Stimulated activated naive CD8-positive, alpha-beta T cell treated with anti-CD3 and anti-CD28 coated beads, Interleukin-15, Interleukin-2, amounts not matched to agents 100 U/mL and 50 U/mL, for 24 hours (primary cell): ENCODE measurements at places on chromosomes 3 and 15.

DNA sequence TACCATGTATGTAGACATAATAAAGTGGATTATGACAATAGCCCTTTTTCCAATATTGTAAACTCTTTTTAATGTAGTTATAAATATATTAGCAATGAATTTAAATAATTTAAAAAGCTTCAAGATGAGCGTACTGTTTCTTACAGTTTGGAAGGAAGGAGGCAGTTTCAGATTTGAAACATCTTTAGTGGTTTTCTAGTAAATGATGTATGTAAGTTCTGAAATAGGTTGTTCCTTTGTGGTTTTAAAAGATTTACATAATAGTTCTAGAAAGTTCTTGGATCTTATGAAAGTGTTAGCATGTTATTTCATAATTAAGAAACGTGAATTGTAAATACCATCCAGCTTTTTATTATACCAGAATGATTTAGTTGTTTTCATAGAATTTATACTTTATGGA, 16.0 kb downstream of the DNAJC19 start:
- DNase-seq, result no peak

DNA sequence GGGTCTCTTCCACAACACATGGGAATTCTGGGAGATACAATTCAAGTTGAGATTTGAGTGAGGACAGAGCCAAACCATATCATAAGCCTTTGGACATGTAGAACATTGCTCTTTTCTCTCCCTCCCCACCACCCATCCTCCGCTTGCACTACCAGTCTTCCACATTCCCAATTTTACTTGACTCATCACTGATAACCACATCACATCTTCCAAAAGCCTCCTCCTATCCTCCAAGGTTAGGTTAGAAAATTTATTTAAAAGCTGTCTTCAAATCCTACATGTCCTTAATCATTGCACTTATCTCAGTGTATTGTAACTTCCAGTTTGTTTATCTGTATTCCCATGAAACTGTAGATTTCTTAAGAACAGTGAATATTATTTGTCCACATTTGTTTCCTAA, 10.4 kb downstream of the ZBED2 start:
- DNase-seq, result no peak

GRCh38 chr3:83226751-83227150, 1465.3 kb upstream of the GBE1 start:
- no peak for DNase-seq

GRCh38 chr15:75233504-75234190, 24.5 kb upstream of the GOLGA6C start:
- DNase-seq, result no peak

- DNase-seq, result no peak
Measured at GRCh38 chr15:76105911-76106310, 46.1 kb downstream of the TMEM266 start.

DNA sequence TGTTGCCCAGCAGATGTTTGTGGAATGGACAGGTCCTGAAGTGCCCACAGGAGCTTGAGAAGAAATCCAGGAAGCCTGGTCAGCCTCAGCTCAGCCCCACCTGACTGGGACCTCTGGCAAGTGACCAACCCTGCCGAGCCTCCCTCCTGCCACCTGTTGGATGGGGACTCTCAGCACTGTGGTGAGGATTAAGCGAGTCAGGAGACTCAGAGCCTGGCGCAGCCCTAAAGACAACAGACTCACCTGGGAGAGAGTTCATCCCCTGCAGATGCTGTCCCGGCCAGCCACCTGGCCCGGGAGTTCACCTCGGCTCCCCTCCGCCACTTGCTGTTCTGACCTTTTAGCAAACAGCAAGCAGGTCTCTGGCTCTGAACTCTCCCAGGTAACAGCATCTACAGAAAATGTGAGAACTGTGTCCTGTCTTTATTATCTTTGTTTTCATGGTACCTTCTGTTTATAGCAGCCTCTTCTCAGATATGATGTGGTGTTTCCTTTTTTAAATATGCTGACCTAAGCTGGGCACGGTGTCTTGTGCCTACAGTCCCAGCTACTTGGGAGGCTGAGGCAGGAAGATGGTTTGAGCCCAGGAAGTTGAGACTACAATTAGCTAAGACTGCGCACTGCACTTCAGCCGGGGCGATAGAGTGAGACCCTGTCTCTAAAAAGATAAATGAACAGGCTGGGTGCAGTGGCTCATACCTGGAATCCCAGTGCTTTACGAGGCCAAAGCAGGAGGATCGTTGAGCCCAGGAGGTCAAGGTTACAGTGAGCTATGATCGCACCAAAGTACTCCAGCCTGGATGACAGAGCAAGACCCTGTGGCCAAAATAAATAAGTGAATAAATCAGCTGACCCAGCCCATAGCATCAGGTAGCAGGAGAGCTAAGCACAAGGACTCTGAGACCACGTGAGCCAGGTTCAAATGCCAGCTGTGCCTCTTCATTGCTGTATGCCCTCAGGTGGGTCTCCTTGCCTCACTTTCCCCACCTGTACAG, 32.4 kb upstream of the SLC6A6 start:
- no peak for DNase-seq

- no peak for DNase-seq
Measured at GRCh38 chr3:129673012-129673411, 66.5 kb upstream of the PLXND1 start.

DNA sequence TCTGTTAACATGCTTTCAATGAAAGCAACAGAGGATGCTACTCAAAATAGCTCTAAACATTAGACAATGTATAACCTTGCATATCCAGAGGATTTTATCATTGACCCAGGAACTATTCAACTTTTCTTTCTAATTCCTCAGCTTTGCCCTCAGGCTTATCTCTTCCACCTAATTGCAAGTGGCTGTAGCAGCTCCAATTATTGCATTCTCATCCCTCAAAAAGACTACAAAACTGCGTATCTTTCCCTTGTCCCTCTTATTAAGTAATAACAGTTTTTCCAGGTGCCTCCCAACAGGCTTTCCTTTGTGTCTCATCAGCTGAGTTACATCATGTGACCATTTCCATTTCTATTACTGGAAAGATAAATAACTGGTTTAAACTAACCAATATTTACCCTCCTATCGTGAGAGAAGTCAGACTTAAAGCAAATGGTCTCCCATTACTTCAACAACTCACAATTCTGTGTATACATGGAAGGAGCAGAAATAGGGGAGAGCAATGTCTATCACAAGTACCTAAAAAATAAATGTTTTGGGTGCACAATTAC, 78.0 kb upstream of the MBNL1 start:
- DNase-seq, result no peak

DNA sequence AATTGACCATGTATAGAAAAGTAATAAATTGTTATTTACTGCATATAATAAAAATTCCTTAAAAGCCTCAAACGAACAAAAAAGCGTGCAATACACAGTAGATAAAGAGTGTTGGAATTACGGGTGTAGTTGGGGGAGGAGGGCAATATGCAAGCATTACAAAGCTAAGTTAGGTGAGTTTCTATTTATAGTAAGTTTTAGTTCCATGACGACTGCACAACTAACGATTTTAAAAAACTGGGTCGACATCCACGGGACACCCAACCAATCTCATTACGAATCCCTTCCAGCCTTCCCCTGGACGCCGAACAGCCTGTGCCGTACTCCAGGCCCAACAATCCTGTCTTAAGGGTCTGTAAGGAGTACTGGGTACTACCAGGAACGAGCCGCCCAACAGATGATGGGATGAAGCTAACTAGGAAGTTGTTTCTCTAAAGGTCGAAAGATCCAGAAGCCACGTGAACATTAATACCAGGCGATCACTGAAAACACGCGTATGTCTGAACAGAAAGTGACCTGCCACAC, 677 bp downstream of the POLQ start:
- no peak for DNase-seq

- no peak for DNase-seq
Measured at GRCh38 chr15:35477312-35478262, 68.4 kb downstream of the DPH6 start.

DNA sequence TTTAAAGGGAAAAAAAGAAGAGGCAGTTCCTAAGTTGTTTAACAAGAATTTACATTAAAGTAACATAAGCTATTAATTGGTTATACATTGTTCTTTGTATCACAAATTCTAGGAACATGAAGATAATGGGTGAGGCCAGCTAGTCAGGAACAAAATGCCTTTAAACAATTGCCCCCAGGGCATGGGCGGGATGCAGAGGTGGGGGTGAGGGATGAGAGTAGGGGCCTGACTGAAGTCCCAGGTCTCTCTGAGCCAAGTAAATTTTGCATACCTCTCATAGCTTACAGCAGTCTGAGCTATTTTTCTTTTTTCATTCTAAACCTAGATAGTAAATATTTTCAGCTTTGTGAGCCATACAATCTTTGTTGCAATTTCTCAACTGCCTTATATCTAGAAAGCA, 77.8 kb upstream of the RNU6-1 start:
- DNase-seq, result no peak

GRCh38 chr3:195411836-195412235, 31.0 kb downstream of the ACAP2 start:
- DNase-seq, result no peak

DNA sequence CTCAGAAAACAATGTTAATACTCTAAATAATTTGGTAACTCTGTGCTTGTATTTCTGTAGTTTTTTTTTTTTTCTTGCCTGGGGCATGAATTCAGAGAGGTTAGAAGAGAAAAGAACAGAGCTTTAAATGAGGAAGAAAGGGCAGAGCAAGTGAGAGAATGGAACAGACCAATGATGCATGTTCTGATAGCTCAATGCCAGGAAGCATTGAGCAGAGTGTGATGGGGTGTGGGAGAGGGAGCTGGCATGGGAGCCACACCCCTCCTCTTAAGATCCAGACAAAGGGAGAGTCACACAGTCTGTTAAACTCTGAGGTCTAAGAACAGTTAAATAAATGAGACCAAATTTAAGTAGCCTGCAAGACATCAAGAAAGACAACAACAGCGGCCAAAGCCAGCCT, 538.6 kb downstream of the TUSC7 start:
- no peak for DNase-seq

- DNase-seq, result no peak
Measured at GRCh38 chr15:71792521-71792920, 17.8 kb upstream of the NR2E3 start.

DNA sequence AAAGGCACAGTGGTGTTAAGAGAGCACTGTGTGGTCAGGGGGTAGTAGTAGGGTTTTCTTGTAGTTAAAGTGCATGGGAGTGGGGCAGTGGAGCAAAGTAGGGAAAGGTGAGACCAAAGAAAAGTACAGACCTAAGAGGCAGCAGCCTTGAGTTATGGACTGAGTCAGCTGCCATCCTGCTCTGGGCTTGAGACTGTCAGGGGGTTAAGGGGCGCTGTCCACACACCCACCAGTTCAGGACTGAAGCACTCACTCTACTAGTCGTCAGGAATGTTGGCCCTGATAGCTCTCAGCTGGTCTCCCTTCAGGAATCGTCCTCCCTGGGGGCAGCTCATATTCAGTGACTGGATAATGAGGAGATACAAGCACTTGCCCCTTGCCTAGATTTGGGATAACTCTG, 7.9 kb downstream of the CCR4 start:
- DNase-seq, result peak; percentile 24

DNA sequence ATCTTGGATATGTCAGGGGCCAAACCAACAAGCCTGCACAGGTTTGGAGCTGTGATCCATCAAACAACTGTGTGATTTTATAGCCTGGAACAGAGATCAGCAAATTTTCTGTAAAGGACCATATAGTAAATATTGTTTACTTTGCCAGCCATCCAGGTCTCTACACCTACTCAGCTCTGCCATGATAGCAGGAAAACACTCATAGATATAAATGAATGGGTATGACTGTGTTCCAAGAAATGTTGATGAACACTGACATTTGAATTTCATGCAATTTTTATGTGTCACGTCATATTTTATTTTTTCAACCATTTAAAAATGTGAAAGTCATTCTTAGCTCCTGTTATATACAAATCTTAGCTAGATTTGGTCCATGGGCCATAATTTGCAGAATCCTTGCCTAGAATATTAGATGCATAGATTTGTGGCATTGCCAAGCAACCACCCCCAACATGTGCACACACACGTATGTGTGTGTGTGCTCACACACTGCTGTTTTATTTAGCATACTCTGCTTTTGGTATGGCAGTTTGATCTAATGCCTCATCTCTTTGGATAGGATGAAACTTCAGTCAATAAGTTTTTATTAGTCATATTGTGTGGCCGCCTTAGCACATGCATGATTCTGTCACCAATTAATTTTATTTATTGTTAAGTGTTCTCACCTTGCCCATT, 6.4 kb downstream of the ATXN7 start:
- DNase-seq, result no peak

GRCh38 chr3:112000966-112001365, 2.2 kb downstream of the TAGLN3 start:
- DNase-seq, result no peak

- DNase-seq, result no peak
Measured at GRCh38 chr15:29939404-29939803, 117.1 kb upstream of the TJP1 start.

GRCh38 chr3:104939196-104939595, 427.5 kb upstream of the ALCAM start:
- no peak for DNase-seq

DNA sequence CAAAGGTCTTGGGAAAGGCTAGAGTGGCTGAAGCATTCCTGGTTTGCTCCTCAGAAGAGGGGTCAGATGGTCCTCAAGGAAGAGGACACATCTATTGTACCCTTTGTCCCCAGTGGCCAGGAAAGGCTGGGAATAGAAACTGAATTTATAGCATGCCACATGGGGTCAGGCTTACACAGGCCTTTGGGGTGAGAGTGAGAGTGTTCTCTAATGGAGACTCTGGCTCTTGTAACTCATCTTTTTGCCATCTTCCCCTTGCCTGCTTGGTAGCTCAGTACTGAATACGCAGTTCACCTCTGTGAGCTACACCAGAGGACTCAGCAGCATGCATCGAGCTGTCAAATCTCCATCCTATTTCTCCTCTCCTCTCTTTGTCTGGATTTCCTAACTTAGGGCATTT, 87.5 kb downstream of the ATP2B2 start:
- DNase-seq, result no peak

DNA sequence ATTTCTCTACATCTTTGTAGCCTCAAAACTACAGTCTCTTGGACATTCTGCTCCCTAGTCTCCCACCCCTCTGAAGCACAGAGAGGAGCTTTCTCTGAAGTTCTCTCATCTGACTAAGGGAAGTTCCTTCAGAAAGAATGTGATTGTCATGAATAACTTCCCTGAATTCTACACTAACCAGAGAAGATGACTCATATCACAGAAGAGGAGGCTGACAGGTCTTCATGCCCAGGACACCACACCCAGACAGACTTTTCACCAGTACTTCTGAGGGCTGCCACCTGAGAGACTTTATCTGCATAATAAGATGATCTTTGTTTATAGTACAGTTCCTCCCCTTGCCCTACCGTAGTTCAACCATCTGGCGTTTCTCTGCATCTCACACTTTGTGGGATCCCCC, 52.8 kb downstream of the CDIN1 start:
- DNase-seq, result no peak

DNA sequence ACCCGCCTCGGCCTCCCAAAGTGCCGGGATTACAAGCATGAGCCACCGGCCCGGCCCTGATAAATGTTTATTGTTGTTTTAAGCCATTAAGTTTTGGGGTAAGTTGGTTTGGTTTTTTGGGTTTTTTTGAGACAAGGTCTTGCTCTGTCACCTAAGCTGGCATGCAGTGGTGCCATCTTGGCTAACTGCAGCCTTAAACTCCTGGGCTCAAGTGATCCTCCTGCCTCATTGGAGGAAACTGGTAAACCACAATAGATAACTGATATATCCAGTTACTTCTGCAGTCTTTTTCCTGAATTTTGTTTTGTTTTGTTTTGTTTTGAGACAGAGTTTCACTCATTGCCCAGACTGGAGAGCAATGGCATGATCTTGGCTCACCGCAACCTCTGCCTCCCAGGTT, 4.2 kb downstream of the SLC25A20 start:
- DNase-seq, result no peak
